Type B pancreatic cell (in vitro differentiated cells): ENCODE measurements at places on chromosomes 2 and 18. TPM values are rescaled to one million over a fixed set of nuclear protein-coding genes. Genes with fewer than 3 reads are reported as not detected.

The KLHL29 gene
- 14.6 and 24.1 TPM in 2 replicates for total RNA-seq

The FAP gene
- 0.71 and 27.3 TPM in 2 replicates for total RNA-seq

The TUBB8B gene
- 0.36 TPM in 1 of 2 replicates, not detected in the other for total RNA-seq

DNA sequence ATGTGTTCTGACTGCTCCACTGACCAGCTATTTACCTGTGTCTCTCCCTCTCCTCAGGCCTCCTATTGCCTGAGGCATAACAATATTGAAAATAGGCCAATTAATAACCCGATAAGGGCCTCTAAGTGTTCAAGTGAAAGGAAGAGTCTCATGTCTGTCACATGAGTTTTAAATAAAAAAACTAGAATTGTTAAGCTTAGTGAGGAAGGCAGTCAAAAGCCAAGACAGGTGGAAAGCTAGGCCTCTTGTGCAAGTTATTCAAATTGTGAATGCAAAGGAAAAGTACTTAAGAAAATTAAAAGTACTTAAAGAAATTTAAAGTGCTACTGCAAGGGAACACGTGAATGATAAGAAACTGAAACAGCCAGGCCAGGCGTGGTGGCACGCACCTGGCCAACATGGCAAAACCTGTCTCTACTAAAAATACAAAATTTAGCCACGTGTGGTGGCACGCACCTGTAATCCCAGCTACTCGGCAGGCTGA lies 44.9 kb upstream of the TAF4B start:
- DNase-seq, result no peak

DNA sequence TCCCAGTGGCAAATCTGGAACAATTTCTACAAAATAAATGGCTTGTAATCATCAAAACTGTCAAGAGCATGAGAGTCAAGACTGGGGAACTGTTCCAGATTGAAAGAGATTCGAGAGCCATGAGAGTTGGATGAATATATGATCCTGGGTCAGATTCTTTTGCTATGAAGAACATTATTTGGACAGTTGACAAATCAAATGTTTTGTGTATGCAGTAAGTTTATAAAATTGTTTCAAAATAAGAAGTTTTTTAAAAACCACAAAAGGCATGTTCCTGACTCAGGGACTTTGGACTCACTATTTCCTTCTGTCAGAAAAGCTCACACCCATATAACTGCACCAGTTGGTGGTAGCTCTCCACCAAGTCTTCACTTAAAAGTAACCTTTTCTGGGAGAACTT lies 38.5 kb downstream of the ROCK2 start:
- no peak for DNase-seq

GRCh38 chr2:2876331-2877221 lies 501.0 kb downstream of the EIPR1 start:
- no peak for DNase-seq

GRCh38 chr2:40352041-40352702 lies 99.7 kb downstream of the SLC8A1 start:
- no peak for DNase-seq

DNA sequence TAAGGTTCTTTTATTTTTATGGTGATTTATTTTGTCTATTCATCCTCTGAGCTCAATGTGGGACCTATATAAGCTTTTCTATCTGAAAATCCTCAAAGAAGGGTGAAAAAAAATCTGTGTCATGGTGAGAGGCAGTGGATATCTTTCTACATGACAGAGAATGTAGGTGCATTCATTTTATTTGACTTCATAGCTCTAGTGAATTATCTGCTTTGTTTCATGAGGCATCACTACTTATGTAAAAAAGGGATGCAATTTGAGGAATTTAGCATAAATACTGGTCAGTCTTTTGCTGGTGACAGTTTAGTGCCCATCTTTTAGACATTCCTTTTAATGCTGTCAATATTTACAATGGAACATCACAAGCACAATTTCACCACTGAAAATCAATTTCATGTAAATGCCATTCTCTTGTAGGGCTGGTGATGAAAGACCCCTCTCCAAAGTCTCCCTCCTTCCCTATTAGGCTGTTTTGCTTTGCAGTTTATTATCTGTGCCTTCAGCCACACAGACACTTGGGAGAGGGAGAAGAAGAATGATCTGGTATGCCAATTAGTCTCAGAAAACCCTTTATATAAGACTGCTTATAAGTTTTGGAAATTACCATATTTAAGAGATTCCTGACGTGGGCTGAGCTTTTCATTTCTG lies 148.3 kb upstream of the NXPH2 start:
- DNase-seq, result no peak

DNA sequence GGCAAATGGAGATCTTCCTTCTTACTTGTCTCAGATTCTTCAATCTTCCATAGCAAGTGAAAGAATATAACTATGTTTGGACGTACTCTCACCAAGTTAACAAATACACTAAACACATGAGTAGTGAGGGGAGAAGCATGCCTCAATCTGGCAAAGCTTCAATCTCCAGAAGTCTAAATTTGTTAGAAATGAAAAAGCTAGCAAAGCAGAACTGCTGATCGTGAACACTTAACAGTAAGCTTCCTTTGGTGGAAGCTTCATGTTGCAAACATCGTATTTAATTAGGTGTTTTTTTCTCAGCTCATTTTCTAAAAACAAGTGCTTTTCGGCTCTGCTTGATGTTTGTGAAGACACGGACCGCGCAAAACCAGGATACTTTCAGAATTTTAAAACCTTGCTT lies 12.7 kb upstream of the SCN1A start:
- no peak for DNase-seq

DNA sequence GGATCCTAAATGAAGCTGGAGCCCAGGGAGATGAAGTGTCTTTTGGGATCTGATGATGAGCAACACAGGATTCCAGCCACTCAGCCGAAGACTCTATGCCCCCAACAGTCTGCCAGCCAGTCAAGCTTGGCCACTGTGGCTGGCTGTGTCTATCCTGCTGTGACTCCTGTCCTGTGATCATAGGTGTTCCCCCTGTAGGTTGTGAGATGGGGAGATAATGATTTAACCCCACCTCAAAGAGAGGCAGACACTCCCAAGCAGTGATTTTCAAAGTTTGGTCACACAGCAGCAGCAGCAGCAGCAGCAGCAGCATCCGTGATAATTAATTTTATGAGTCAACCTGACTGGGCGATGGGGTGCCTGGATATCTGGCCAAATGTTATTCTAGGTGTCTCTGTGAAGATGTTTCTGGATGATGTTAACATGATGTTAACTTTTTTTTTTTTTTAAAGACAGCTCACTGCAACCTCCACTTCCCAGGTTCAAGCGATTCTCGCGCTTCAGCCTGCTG lies 21.4 kb upstream of the RHOB start:
- peak; percentile 24 for DNase-seq
